ENCODE measurements at places on chromosomes 1 and 21.
A peak's percentile ranks its signal among the peaks of the same experiment; 100 is the strongest.

GRCh38 chr1:218917656-218918055, 256.0 kb upstream of the LYPLAL1 start:
- H3K27me3 ChIP-seq, result no peaks in the 10 kb centered on the region
- no peak for DNase-seq
- H3K27ac ChIP-seq, result no peak overlapping the region
- no peaks in the 10 kb centered on the region for H3K36me3 ChIP-seq

DNA sequence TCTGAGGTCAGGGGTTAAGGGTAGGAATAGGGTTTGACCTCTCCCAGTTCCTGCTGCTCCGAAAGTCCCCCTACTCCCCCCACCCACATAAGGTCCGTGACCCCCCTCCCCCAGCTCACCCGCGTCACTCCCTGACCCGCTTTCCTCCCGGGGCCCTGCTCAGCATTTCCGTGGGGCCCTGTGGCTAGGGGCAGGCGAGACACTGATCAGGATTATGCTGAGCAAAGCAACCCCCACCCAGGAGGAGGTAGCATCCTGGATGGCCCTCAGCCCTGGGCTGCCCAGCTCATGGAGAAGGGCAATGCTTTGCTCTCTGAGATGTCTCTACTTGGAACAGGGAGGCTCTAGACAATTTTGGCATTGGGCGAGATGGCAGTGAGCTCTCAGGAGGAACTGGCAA, 3.7 kb downstream of the RORC start:
- H3K27me3 ChIP-seq, result no peaks in the 10 kb centered on the region
- peaks cover 31% of the 10 kb centered on the region for H3K36me3 ChIP-seq
- peak overlapping the region; percentile 78 for H3K4me3 ChIP-seq
- H3K4me1 ChIP-seq, result peaks cover 62% of the 10 kb centered on the region
- H3K27ac ChIP-seq, result peak overlapping the region; percentile 91
- DNase-seq, result no peak

DNA sequence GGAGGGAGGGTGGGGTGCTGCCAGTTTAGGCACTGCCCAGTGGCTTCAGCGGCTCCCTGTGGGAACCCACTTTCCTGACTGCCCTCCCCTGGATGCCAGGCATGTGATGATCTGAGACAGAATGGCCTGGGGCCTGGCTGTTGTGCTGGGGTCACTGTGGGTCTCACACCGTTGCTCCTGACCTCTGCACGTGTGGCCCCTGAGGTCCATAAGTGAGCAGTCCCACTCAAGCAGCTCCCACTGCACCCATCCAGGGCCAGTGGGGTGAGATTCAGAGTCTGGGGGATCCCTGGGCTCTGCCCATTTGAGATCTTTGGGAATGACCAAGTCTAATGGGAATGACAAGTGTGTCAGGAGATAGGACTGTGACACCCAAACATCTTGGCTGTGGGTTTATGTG, 18.0 kb downstream of the PODN start:
- H3K4me3 ChIP-seq, result no peak overlapping the region
- H3K27me3 ChIP-seq, result no peaks in the 10 kb centered on the region
- H3K27ac ChIP-seq, result no peak overlapping the region
- H3K4me1 ChIP-seq, result peaks cover 25% of the 10 kb centered on the region
- H3K36me3 ChIP-seq, result peaks cover 6% of the 10 kb centered on the region

DNA sequence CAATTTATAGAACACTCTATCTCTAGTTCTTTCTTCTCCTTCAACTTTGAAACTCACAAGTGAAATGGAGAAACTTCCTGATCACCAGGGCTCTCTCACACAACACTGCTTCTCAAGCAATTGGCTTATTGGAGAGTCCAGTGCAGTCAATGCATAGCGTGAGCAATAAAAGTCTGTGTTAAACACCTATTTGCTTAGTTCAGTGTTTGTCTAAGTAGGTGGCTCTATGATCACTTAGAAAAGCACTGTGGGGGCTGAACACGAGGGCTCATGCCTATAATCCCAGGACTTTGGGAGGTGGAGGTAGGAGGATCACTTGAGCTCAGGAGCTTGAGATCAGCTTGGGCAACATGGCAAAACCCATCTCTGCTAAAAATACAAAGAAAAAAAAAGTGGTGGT, 12.2 kb downstream of the CTSS start:
- no peak overlapping the region for H3K4me3 ChIP-seq

DNA sequence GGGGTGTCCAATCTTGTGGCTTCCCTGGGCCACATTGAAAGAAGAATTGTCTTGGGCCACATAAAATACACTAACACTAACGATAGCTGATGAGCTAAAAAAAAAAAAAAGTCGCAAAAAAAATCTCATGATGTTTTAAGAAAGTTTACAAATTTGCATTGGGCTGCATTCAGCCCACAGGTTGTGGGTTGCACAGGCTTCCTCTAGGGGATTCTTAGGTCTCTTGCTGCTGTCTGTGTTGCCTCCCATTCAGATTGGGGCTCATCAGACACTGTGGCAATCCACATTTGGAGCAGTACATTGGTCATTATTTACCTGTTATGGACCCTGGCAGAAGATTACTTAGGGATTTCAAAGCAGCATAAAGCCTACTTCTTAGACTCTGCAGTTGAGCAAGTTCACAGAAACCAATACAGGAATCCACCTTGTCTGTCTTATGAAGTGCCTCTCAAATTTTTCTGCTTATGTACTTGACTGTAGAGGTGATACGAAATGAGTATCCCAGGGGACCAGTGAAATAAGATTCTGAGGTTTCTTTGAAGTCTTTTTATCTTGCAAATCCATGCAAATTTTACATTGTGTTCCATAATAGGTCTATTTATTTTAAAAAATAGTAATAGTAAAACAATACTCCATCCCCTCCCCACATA, 205.5 kb downstream of the RPS6KC1 start:
- no peaks in the 10 kb centered on the region for H3K36me3 ChIP-seq
- H3K4me3 ChIP-seq, result no peak overlapping the region
- no peak overlapping the region for H3K27ac ChIP-seq
- no peaks in the 10 kb centered on the region for H3K4me1 ChIP-seq

- no peak overlapping the region for H3K4me3 ChIP-seq
- H3K27me3 ChIP-seq, result no peaks in the 10 kb centered on the region
- no peak for DNase-seq
- peaks cover 4% of the 10 kb centered on the region for H3K36me3 ChIP-seq
- peak overlapping the region; percentile 58 for H3K27ac ChIP-seq
These were observed 6.1 kb downstream of the FABP3 start for GRCh38 chr1:31366796-31367195.

- H3K27me3 ChIP-seq, result peaks cover 14% of the 10 kb centered on the region
- no peaks in the 10 kb centered on the region for H3K36me3 ChIP-seq
- no peak for DNase-seq
- no peak overlapping the region for H3K27ac ChIP-seq
- no peak overlapping the region for H3K4me3 ChIP-seq
These were observed 18.1 kb downstream of the CCDC185 start for GRCh38 chr1:223411309-223411708.

- no peaks in the 10 kb centered on the region for H3K36me3 ChIP-seq
- no peak overlapping the region for H3K4me3 ChIP-seq
- no peak for DNase-seq
- H3K27me3 ChIP-seq, result no peaks in the 10 kb centered on the region
- no peak overlapping the region for H3K27ac ChIP-seq
These were observed 230.4 kb downstream of the KCNT2 start for GRCh38 chr1:196377811-196378210.

- no peak for DNase-seq
- H3K27ac ChIP-seq, result peak overlapping the region; percentile 11
- H3K4me1 ChIP-seq, result no peaks in the 10 kb centered on the region
- H3K4me3 ChIP-seq, result no peak overlapping the region
- no peaks in the 10 kb centered on the region for H3K27me3 ChIP-seq
These were observed 642.2 kb downstream of the SMYD3 start for GRCh38 chr1:245864872-245865271.

DNA sequence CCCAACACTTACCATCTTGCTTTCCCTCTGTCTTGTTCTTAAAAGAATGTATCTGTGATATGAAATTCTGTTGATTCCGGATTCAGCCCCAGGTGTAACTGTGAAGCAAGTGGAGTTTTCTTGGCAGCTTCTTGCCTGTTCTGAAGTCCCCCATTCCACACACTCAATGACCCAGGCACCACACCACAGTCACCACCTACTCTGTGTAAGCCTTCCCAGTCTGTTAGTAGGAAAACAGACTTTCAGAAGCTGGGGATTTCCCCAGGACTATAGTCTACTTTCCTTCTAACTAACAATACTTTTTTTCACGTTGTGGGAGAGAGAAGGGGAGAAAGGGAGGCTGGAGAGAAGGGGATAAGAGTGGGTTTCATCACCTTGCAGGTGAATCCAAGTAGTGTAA, 299.1 kb upstream of the PROX1 start:
- no peaks in the 10 kb centered on the region for H3K27me3 ChIP-seq
- H3K27ac ChIP-seq, result no peak overlapping the region
- no peak overlapping the region for H3K4me3 ChIP-seq
- DNase-seq, result no peak

GRCh38 chr1:36987276-36987675, 47.0 kb downstream of the GRIK3 start:
- no peak for DNase-seq
- no peak overlapping the region for H3K27ac ChIP-seq
- H3K4me1 ChIP-seq, result peaks cover 1% of the 10 kb centered on the region
- H3K4me3 ChIP-seq, result no peak overlapping the region

DNA sequence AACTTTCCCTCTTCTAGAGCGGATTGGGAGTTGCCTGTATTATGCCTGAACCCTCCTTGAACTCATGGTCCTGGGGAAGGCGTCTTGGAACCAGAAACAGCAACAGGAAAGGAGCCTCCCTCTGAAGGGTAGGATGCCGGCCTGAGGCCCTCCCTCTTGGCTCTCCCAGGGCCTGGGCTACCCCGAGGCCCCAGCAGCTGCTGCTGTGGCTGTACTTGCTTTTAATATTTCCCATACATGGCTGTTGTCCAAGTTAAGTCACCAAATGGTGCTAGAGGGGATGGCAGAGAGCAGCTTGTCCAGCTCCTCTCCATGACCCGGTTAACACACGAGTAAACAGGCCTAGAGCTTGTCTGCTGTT, 10.5 kb downstream of the CHRNB2 start:
- H3K27me3 ChIP-seq, result no peaks in the 10 kb centered on the region
- H3K4me3 ChIP-seq, result no peak overlapping the region
- no peak overlapping the region for H3K27ac ChIP-seq
- peaks cover 3% of the 10 kb centered on the region for H3K4me1 ChIP-seq

GRCh38 chr1:246043556-246043955, 463.5 kb downstream of the SMYD3 start:
- H3K36me3 ChIP-seq, result no peaks in the 10 kb centered on the region
- H3K4me1 ChIP-seq, result no peaks in the 10 kb centered on the region
- no peak overlapping the region for H3K27ac ChIP-seq
- H3K4me3 ChIP-seq, result no peak overlapping the region
- no peaks in the 10 kb centered on the region for H3K27me3 ChIP-seq
- no peak for DNase-seq
